Astrocyte of the hippocampus (primary cell): ENCODE measurements at places on chromosomes 4 and X.

DNA sequence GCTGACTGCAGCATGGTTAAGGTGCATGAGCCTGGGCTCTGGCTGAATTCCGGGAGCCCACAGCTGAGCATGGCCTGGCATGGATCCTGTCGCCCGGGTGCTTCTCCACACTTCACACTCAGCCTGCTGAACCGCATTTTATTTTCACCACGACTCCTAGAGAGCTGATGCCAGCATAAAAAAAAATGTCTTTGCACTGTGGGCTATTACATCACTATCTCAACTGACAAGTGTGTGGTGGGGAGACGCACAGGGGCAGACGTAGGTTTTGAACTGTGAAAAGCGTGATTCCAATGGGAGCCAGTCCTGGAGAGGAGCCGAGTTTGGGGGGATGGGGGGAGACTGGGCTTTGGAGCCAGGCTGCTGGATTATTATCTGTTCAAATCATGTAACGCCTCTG, 36.8 kb downstream of the BCOR start:
- no peak for DNase-seq

- DNase-seq: no peak
These were observed 261.8 kb downstream of the DCTD start for GRCh38 chr4:182655340-182655739.

GRCh38 chr4:121192480-121192879, 28.4 kb upstream of the TNIP3 start:
- DNase-seq: peak; percentile 60

DNA sequence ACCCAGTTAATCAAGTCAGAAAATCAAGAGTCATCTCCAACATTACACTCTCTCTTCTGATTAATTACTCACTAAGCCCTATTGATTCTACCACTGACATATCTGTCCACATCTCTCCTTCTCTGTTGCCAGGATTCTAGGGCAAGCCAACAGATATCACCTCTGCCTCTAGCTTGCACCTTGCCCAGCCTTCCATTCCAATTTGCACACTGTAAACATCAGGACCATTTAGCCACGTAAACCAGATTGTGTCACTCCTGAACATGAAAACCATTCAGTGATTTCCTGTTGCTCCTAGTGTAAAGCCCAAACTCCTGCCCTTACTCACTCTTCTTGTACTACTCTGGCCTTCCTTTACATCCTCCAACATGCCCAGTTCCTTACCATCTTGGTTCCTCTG, 68.0 kb upstream of the PLS3 start:
- no peak for DNase-seq

GRCh38 chr4:10117359-10118047, 904 bp upstream of the WDR1 start:
- DNase-seq: peak; percentile 49

DNA sequence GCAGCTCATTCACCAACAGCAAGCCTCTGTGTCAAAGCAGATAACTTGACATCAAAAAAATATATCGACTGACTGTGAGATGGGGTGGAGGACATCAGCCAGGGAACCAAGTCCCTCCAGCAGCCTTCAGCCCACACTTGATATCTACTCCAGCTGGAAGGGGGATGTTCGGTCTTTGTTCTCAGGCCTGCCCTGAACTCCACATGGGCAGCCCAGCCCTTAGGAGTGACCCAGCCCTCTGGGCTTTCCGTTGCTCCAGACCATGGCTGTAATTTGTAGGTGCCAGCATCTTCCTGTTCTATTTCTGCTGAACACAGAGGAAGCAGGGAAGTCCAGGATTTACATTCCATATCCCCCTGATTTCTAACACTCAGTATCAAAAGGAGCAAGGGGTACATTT, 17.4 kb downstream of the RASL11B start:
- no peak for DNase-seq

GRCh38 chrX:112670977-112671376, 8.8 kb downstream of the LHFPL1 start:
- DNase-seq: no peak

GRCh38 chr4:15161439-15161838, 159.2 kb downstream of the CPEB2 start:
- DNase-seq: peak; percentile 64

DNA sequence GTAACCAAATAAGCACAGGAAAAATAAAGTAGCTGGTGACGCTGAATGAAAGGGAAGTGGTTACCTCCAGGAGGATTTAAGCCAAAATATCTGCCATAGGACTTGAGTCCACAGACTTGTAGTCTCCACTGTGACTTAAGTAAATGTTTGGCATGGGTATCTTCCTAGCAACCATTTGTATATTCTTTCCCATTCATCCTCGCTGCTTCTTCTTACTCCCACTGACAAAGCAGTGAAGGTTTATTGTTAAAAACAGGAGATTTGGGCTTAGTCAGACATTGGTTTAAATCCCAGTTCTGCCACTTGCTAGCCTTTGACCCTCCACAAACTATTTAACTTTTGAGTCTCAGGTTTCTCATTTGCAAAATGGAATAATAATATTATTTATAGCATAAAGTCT, 22.3 kb downstream of the COL4A6 start:
- DNase-seq: peak; percentile 61

DNA sequence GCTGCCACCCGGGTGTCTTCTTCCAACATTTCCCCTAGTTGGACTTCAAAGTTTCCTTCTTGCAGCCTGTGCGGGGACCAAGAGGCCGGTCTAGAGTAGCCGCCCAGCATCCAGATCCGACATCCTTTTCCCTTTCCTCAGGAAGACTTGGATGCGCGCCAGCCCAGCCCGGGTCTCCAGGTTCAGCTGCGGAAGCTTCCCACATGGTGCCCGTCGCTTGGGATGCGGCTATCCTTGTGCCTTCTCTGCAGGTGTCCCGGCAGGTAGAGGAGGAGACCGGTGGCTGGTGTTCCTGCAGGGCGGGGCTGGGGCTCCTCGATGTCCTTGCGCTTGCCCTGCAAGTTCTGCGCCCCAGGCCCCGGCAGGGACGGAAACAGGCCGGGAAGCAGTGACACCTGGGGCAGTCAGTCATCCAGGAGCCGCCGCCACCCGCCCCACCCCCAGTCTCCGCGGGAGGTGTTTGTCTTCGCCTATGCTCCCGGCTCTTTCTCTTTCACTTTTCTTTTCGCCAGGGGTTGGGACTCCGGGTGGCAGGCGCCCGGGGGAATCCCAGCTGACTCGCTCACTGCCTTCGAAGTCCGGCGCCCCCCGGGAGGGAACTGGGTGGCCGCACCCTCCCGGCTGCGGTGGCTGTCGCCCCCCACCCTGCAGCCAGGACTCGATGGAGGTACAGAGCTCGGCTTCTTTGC, at the start of gene IL15:
IL15 (plus strand) TSS at position 502 of the 689 bp plus-strand sequence. CDS start 82,882 bp downstream, outside the sequence.
- DNase-seq: peak; percentile 78

GRCh38 chrX:63754136-63754859, 30.7 kb downstream of the ARHGEF9 start:
- DNase-seq: peak; percentile 8

- peak; percentile 53 for DNase-seq
These were observed 76.7 kb downstream of the WWC2 start for GRCh38 chr4:183175631-183176232.

DNA sequence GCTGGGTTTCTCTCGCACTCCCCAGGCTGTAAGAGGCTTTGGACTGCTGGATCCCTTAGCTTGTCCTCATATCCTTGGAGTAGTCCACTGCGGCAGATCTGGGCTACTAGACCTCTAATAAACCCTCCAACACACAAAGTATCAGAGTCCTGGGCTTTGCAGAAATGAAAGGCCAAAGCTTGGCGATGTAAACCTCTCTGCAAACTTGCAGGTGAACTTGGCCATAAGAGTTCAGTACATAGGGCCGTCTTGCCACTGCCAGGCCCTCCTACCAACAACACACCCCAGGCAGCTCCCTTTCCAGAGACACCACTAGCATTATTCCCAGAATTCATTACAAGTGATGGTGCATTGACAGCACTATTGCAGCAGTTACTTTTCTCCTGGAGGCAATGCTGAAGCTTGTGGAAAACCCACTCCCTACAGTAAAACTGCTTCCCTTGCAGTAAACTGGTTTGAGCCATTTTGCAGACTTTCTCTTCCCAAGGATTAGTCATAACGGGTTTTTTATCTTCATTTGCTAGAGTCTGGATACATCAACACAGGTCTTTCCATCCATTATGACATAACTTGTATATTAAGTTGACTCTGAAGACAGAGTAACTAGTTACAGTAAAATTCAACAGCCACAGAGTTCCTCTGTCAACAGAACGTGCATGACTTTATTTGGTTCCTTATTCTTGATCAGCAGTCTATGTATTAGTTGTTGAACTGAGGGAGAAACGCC, 2.4 kb downstream of the ANKRD50 start:
- peak; percentile 26 for DNase-seq

DNA sequence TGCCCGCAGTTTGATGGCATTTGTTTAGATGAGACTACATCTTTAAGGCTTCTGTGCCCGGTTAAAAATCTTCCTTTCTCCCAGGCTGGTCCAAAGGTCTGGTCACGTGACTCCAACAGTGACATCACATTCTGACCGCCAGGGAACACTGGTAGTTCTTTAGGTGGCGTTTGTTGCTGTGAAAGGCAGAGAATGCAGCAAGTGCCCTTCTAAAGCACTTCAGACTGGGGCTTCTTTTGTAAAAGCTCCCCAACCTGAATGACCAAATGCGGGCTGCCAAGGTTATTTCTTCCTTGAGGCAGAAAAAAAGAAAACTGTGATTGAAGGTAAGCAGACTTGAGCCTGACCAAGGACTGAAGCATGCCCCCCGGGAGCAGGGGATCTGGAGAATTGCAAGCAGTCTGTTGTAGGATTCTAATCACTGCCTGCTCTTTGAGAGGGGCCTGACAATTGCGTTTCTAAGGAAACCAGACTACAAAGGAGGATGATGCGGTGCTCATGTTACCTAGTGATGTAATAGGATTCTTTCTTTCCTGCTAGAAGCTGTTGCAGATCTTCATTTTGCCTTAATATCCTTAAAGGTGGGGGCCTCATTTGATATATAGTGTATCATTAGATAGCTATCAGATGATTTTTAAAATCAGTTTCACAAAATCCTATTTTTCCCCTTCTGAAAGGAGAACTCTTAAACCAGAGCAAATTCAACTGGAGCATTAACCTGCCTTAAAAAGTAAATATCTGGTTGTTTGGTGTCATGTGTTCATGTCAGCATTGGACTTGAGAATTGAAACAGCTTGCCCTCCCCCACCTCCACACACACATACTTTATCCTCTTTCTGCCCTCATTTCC, 133.1 kb downstream of the AKAP4 start:
- DNase-seq: peak; percentile 72

GRCh38 chrX:68652326-68653170, 5.1 kb downstream of the STARD8 start:
- DNase-seq: peak; percentile 3

DNA sequence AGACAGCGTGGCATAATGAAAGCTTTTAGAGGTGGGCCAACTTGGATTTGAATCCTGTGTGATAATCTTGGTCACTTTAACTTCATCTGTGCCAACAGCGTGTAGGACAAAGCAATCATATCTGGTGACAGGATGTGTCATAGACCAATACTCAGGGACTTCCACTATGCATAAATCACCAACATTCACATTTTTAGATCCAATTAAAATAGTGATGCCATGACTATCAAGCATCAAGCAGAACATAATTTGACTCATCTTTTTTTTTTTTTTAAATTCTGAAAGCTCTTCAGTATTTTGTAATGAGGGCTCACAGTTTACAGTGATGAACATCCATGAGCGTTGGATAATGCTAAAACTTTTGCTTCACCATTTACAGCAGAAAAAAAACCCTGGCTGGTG, 27.3 kb upstream of the RAPGEF2 start:
- peak; percentile 23 for DNase-seq
